ACHN (cell line): ENCODE measurements at places on chromosomes 5 and 9.

- DNase-seq = no peak
Observed at GRCh38 chr9:109051733-109052132, 38.4 kb upstream of the CTNNAL1 start.

- DNase-seq = no peak
Observed at GRCh38 chr5:42950116-42950455, 90.0 kb downstream of the ANXA2R start.

DNA sequence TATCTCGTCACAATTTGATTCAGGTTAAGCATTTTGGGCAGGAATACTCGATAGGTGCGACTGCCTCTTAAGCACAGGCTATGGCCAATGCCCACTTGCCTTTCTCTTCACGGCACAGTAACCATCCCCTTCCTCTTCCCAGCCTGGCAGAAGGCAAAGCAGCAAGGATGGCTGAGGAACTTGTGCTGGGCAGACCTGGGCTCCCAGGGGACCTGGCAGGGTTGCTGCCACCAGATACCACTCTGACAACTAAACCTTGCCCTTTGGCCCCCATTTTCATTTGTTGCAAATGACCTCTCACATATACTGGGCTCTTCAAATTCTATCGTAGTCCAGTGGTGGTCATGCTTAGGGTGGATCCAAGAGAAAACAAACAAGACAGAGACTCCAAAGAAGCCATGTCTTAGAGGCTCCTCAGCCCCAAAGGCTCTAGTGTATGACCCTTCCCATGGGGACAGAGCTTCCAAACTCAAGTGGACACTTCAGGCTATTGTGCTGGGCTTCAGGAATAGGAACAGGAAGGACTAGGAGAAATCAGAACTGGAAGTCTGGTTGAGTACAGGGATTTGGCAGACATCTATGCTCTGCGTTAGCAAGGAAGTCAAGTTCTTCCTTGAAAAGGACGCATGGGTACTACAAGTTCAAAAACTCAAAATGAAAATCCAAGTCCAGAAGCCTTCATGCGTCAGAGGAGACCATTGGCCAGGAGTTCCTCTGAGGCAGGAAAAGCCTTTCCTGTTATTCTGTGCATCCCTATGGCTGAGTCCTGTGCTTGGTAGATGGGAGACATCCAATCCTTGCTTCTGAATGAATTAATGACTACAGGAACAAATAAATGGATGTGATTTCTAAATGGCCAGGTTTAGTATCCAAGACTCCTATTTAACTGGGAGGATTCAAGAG, 64.6 kb upstream of the PLPP1 start:
- DNase-seq = no peak

GRCh38 chr9:132990781-132991180, 12.3 kb downstream of the GFI1B start:
- no peak for DNase-seq

DNA sequence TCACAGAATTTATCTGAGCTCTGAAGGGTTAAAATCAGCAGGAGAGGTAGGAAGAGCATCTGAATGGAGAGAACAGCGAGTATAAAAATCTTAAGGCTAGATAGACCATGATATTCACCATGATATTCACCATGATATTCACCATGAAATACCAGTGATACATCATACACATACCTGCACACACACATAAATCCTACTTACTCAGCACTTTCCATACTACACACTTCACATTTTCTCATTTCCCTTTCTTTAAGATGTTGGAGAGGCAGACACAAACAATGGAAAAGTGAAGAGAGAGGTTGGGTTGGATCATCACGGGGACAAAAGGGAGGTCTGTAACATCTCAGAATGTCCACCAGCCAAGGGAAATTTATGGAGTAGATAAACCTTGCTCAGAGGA, 66.4 kb upstream of the ATP10B start:
- no peak for DNase-seq

- DNase-seq = no peak
Observed at GRCh38 chr5:103397739-103398581, 139.4 kb downstream of the MACIR start.

GRCh38 chr5:78113689-78114264, 180.7 kb downstream of the AP3B1 start:
- no peak for DNase-seq

- DNase-seq = peak; percentile 76
Observed at GRCh38 chr5:181188700-181189362, 16.2 kb downstream of the TRIM7 start.

DNA sequence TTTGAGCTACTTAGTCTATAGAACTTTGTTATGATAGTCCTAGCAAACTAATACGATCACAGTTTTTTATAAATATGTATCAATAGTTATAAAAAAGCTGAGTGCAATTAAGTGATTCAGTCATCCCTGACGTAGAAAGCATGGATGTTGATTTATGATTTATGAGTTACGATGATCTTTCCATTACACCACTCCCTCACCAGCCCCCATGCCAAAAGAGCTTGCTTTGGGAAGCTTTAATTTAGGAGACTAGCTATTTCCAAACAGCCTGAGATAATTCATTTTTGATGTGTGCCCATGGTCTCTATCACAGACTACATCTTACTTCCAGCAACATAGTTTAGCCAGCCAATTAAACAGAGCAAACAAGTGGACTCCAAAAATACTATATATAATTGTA, 256.8 kb downstream of the GABRG2 start:
- no peak for DNase-seq

DNA sequence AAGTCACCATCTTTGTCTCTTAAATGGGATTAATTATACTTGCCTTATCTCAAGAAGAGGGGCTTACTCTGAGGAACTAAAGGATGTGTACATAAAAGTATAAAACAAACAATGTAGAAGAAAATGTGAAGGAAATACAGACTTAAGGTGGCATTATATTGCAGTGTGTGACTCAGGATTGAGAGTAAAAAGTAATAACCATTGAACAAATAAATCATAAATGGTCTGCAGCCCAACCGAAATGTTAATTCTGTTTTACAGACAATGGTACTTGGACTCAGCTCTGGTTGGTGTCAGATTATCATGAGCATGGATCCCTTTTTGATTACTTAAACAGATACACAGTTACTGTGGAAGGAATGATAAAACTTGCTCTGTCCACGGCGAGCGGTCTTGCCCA, 37.4 kb downstream of the TGFBR1 start:
- no peak for DNase-seq

DNA sequence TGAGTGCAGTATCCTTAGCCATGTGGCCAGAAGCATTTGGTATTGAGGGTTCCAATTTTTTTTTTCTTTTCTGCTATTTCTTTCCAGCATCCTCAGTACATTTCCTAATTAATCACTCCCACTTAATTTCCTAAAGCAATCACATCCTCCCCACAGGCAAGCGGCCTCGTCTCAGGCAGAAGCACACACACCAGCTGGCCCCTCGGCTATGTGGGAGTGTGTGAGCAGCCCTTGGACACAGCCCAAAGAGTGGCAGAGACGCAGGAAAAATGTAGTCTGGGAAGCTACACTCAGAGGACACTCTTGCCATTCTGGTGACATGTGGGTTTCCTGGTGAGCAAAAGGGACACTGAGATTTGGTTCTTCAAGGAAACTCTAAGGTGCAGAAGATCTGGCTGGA, 20.7 kb downstream of the SLIT3 start:
- no peak for DNase-seq

DNA sequence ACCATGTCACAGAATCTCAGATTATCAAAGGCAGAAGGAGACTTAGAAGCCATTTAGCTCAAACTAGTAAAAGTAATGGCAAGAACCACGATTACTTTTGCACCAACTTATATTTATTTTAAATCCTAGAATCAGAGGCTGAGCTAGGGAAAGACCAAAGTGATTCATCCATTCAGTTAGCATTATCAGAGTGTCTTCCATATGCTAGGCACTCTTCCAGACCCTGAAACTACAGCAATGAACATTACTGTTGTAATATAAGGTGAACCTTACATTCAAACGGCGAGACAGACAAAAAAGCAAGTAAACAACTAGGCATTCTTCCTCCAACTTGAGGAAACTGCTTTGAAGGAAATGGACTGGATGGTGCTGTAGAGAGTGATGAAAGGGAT, 7.9 kb downstream of the PDE6A start:
- DNase-seq = no peak

DNA sequence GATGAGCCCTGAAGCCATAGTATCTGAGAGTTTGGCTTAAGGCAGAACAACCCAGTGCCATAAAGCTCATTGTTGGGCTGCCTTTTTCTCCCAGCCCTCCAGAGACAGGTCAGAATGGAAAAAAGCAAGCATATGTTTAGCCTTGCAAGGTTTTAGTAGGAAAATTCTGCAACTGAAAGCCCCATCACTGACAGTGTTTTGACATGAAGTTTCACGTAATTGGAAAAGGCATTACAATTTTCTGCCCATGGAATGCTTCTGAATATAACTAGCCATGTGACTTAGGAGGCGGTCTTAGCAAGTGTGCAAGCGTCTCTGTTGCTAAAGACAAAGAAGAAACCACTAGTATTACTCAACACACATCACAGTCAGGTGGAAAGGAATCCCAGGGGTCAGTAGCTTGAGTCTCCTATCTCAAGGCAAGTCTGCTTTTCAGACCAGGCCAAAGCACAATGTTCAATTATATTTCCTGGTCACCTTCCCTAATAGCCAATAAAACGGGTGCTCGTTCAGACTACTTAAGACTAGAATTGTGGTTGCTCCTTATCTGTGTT, 117.6 kb downstream of the CARTPT start:
- DNase-seq = no peak

GRCh38 chr5:31553863-31554262, 21.8 kb downstream of the C5orf22 start:
- DNase-seq = no peak

DNA sequence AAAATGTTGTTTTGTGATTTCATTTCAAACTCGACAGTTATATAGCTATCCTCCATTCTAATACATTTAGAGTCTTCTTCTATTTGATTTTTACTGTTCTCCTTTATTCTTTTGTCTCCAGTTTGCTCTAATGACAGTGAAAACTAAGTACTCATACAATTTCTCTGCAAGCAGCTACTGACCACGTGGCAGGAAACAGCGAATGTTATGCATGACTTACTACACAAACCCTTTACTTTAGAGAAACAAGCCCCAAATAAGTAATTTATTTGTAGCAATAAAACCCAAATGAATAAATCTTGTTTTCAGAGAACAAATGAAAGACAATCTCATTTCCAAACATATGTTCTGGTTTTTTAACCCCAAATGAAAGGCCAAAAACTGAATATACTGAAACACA, 41.9 kb downstream of the CDH6 start:
- DNase-seq = no peak

DNA sequence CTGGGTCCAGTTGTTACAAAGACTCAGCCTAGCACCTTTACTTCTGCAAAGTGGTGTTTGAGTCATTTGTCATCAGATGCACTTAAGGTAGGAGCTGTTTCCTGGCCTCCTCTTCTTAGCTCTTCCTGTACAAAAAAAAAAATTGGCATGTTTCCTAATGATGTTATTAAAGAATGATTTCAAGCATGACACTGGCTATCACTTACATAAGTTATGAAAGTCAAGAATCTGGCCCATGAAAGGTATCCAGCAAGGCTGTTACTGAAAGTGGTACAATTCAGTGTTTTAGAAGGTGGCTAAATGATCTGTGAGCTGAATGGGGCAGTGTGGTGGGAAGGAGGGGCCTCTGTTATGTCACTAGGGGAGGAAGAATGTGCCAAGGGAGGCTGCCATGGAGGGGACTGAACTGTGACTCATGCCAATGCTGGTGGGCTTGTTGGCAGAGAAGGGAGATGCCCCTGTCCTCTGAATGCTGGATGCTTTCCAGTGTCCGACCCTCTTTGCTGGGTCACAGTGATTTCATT, 175.1 kb upstream of the MAP1B start:
- DNase-seq = no peak

DNA sequence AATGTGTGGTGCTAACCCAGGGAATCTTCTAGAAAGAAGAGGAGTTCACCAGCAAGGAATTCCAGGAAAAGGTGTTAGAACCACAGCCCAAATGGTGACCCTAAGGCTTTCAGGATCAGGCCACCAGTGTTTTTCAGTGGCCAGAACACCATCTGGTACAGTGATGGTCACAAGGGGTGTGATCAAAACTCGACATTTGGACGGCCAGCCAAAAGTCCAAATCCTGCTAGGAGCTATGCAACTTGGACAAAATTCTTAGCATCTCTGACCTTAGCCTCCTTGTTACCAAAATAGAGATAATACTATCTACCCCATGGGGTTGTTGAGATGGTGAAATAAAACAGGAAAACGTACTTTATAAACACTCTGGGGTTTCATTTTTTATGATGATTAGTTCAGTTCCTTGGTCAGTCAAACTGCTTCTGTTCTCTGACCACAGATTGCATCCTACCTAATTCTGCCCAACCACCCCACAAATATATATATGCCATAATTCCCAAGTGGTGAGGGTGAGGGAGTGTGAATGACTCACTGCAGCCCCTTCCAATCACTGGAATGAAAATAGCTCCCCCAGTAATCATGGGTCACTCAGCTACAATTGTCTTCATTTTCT, 210.3 kb downstream of the CDK5RAP2 start:
- no peak for DNase-seq

DNA sequence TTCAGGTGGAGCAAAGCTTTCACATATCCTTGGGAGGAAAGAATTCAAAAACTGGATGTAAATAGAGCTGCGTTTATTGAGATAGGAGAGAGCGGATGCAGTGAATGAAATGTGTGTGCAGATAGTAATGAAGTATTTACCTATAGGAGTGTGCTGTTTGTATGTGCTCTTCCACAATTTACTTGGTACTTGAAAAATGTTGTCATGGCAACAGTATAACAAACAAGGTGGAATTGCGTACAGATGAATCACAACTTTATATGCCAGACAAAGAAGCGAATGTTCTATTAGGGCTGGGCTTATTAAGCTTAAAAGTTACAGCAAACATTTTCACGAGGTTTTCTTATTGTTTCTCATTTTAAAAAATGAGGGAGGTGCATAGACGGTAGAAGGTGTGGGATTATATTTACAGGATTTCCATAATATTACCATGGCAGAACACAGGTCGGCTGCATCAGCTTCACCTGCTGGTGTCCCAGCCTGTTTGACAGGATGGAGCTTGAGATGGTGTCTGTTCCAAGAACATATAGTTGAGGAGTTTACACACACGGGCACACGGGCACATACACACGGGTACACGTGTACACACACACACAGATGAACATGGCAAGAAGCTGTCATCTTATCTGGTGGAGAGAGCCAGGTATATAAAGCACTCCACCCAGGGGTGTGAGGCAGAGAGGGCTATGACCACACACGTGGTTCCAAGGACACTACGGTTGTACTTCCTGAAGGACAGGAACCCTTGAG, 155.7 kb downstream of the RMI1 start:
- peak; percentile 8 for DNase-seq

GRCh38 chr9:89926691-89927220, 321.9 kb downstream of the GADD45G start:
- DNase-seq = no peak

- DNase-seq = no peak
Observed at GRCh38 chr9:121206516-121207370, 5.1 kb upstream of the RAB14 start.
